ENCODE measurements at places on chromosomes 5 and 9.

GRCh38 chr9:96417051-96417586 lies 1.1 kb downstream of the ZNF367 start:
- peak; percentile 85 for DNase-seq

- DNase-seq: peak; percentile 5
Measured at GRCh38 chr9:110357505-110357904, 19.8 kb upstream of the TXNDC8 start.

GRCh38 chr5:88558366-88558765 lies 289.7 kb upstream of the TMEM161B start:
- DNase-seq: no peak

GRCh38 chr5:129747572-129748407 lies at the start of gene MINAR2:
Gene MINAR2, plus strand, starts transcription at chr5:129748094. Its CDS starts 97 bp downstream, at chr5:129748191.
- no peak for DNase-seq

- DNase-seq: no peak
Measured at GRCh38 chr5:138711811-138712210, 41.4 kb upstream of the CTNNA1 start.

- DNase-seq: no peak
Measured at GRCh38 chr9:122941582-122942234, 888 bp downstream of the RABGAP1 start.

DNA sequence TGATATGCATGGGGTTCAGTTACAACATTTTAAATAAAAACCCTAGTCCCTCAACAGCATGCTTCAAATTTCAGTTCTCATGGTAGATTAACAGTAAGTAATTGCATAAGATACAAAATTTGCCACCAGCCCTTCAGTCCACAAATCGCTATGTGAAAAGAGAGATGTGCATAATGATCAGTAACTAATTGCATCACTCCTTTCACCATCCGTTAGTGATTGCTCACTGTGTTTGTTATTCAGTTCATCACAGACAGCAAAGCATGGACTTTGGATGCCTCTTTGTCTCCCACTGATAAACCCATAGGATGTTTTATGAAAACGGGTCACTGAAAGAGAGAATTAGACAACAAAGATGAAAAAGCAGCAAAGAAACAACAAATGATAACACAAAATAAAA lies 103.2 kb downstream of the MCTP1 start:
- DNase-seq: no peak
